ENCODE measurements at places on chromosomes 1 and 21.
A peak's percentile ranks its signal among the peaks of the same experiment; 100 is the strongest.

GRCh38 chr1:167094690-167095089, 815 bp downstream of the STYXL2 start:
- H3K27ac ChIP-seq, result no peak overlapping the region
- H3K4me3 ChIP-seq, result no peak overlapping the region
- peaks cover 13% of the 10 kb centered on the region for H3K27me3 ChIP-seq
- DNase-seq, result no peak
- no peaks in the 10 kb centered on the region for H3K36me3 ChIP-seq

DNA sequence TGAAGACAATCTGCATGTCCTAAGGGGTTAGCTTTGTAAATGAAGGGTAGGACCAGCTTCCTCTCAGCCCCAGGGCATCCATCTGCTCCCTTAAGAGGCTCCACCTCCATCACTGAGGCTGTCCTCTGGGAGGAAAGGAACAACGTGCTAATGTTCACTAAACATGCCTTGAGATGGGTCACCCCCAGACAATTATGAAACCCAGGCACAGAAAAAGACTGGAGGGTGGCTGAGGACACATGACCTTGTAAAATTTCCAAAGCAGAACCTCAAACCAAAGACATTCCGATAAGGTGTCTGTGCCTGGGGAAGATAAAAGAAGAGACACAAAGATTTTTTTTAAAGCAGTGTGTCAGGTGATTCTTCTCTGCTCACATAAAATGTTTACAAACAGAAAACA, 37.6 kb upstream of the ZNF124 start:
- H3K36me3 ChIP-seq, result no peaks in the 10 kb centered on the region
- peak; percentile 38 for DNase-seq
- H3K27me3 ChIP-seq, result no peaks in the 10 kb centered on the region
- peak overlapping the region; percentile 90 for H3K4me3 ChIP-seq
- no peak overlapping the region for H3K27ac ChIP-seq

- DNase-seq, result no peak
- H3K4me3 ChIP-seq, result no peak overlapping the region
- H3K36me3 ChIP-seq, result no peaks in the 10 kb centered on the region
- H3K27ac ChIP-seq, result no peak overlapping the region
Observed at GRCh38 chr1:60753036-60753900, 329.1 kb upstream of the NFIA start.

DNA sequence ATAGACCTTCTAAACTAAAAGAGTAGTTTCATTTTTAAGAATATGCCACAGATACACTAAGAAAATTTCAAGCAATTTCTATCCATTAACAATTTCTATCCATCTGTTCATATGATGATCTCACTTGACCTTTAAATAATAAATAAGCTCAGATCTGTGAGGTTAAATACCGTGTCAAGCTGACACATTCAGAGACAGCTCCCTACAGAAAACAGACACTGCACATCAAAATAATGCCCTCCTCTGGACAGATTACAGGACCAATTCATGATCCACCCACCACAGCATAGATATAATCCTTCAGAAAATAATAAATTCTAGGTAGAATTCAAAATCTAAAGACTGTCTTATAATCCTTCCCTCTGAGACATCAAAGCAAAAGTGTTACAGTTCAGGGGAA, 49.4 kb upstream of the SEC16B start:
- H3K4me1 ChIP-seq, result no peaks in the 10 kb centered on the region
- no peaks in the 10 kb centered on the region for H3K27me3 ChIP-seq
- H3K27ac ChIP-seq, result no peak overlapping the region

DNA sequence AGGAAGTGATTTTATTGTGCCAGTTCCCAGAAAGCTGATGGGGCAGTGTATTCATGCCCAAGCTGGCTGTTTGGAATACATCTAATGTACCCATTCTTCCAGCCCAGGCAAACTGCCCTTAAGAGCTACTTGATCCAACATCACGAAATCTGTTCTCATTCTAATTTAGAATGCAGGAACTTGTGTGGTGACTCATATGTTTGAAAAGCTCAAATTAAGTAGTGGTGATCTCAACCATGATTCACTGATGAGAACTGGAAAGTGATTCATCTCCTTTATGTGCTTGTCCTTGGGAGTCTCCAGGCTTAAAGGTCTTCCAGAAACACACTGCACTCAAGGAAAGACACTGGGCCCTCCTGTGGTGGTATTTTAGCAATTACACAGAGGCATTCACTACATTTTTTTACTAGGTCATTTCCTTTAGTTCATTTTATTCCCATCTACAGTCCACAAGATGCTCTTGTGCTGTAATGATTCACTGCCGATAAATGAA, 65.4 kb downstream of the RPE65 start:
- H3K4me3 ChIP-seq, result 0 out of 2 replicates have a peak overlapping the region, but pooled peaks have one; percentile 24
- DNase-seq, result peak; percentile 98
- no peaks in the 10 kb centered on the region for H3K27me3 ChIP-seq
- H3K36me3 ChIP-seq, result no peaks in the 10 kb centered on the region
- H3K27ac ChIP-seq, result peak overlapping the region; percentile 79

DNA sequence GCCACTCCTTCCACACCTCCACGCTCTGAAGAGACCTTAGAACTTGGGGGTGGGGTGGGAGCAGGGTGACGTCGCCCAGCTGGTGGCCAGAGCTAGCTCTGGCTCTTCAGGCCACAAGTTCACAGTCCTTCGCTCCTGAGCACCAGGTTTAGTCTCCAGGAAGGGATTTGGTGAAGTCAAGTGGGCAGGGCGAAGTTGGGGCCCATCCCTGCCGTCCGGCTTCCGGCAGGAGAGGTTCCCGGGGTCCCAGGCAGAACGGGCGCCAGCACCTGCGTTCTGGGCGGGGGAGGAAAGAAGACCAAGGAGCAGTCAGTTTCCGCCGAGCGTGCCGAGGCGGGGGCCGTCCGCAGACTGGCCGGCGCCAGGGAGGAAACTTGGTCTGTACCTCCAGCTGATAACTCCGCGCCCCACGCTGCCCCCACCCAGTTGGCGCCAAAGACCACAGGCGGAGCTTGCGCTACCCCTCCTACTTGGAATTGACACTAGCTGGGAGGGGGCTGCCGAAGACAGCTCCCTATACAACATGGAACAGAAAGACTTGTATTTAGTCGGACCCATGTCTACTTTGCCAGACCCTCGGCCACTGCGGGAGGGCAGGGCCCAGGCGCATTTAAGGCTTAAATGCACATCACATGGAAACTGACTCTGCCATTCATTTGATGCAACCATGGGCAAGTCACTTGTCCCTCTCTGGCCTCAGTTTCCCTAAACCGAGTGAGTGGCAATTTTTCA, 995 bp downstream of the ID3 start:
- peak overlapping the region; percentile 98 for H3K4me3 ChIP-seq
- peak; percentile 71 for DNase-seq
- peaks cover 62% of the 10 kb centered on the region for H3K4me1 ChIP-seq
- peak overlapping the region; percentile 100 for H3K27ac ChIP-seq
- peaks cover 7% of the 10 kb centered on the region for H3K36me3 ChIP-seq

DNA sequence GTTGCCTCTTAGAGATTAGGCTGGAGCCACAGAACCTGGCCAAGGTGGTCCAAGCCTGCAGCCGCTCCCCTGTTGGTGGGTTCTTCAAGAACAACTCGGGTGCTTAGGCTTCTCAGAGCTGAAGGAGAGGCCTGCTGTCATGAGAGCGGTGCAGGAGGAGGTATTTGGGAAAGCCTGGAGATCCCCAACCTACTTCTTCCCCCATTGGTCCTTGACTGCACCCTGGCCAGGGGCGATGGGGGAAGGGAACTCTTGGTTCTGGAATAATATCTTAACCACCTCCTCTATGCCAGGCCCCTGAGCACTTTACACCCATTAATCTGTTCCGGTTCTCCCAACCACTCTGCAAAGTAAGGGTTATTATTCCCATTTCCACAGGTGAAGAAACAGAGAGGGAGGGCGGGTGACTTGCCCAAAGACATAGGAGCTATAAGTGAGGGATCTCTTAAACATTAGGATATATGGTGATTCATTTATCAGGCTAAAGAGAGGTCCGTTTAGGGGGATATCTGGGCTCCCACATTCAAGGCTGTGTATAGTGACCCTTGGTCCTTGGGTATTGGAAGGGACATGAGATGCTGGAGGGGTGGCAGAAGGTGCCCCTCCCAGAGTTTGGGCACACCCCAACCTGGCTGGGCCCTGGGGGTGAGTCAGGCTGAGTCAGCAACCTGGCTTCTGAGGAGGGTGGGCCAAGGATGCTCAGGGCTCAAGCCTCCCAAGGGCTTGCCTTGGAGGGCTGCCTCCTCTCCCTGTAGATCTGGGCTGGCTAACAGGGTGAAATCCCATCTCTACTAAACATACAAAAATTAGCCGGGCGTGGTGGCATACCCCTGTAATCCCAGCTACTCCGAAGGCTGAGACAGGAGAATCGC, 5.2 kb downstream of the TRNP1 start:
- peak; percentile 77 for DNase-seq
- H3K4me1 ChIP-seq, result peaks cover 61% of the 10 kb centered on the region
- H3K36me3 ChIP-seq, result peaks cover 15% of the 10 kb centered on the region
- H3K27ac ChIP-seq, result peak overlapping the region; percentile 91
- H3K27me3 ChIP-seq, result no peaks in the 10 kb centered on the region

DNA sequence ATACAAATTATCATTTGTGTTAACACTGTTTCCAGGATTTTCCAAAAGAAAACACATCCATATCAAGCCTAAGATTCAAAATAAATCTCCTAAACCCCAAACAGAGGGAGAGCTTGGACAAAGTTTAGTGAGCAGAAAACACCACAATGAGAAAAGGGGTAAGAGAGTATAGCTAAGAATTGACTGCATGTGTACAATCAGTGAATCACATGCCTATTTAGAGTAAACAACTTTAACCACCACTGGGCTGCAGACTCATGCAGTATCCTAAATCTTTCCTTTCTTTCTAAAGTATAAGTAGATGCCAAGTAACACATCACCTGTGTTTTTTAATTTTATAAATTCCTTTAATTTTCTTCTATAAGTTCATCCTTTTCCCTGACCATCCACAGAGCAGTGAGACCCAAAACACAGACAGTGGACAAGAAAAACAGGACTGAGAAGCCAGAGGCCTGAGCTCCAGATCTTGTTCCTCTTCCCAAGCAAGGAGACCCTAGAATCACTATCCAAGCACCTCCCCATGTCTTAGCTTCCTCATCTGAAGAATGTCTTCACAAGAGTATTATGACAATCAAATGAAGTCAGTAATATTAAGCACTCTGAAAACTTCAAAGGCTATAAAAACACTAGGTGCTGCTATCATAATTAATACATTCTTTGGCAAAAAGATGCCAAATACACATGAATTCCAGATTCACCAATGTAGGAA, 93.1 kb downstream of the VAV3 start:
- no peaks in the 10 kb centered on the region for H3K27me3 ChIP-seq
- H3K27ac ChIP-seq, result no peak overlapping the region
- no peak overlapping the region for H3K4me3 ChIP-seq

GRCh38 chr1:93988634-93989350, 79.6 kb upstream of the GCLM start:
- H3K4me3 ChIP-seq, result 0 out of 2 replicates have a peak overlapping the region, but pooled peaks have one; percentile 3
- H3K4me1 ChIP-seq, result peaks cover 32% of the 10 kb centered on the region
- H3K27ac ChIP-seq, result peak overlapping the region; percentile 83

DNA sequence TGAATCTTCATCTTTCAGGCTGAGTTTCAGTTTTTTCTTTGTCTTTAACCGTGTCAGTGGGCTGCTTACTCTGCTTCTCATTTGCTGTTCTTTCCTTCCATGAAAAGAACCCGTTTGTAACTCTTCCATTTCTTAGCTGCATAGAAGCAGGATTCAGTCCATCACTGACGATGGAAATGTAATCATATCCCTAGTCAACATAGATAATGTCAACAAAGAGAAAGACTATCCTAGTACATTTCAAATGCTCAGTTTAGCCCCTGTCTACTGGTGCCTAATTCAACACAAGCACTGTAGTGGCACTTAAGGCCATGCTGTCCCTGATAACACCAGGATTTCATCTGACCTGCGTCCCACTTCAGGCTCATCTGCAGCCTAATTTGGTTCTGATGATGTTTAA, 376 bp downstream of the GBP1 start:
- no peaks in the 10 kb centered on the region for H3K27me3 ChIP-seq
- DNase-seq, result peak; percentile 24
- H3K27ac ChIP-seq, result peak overlapping the region; percentile 77
- H3K36me3 ChIP-seq, result no peaks in the 10 kb centered on the region

- no peak overlapping the region for H3K27ac ChIP-seq
- H3K36me3 ChIP-seq, result 0 out of 2 replicates have a peak, but pooled peaks cover 9% of the 10 kb centered on the region
- no peak overlapping the region for H3K4me3 ChIP-seq
- peak; percentile 79 for DNase-seq
- H3K4me1 ChIP-seq, result no peaks in the 10 kb centered on the region
Observed at GRCh38 chr1:170010443-170010842, 64.1 kb downstream of the KIFAP3 start.

- DNase-seq, result no peak
- no peaks in the 10 kb centered on the region for H3K36me3 ChIP-seq
- no peaks in the 10 kb centered on the region for H3K4me1 ChIP-seq
- no peak overlapping the region for H3K4me3 ChIP-seq
- H3K27me3 ChIP-seq, result no peaks in the 10 kb centered on the region
Observed at GRCh38 chr1:180918519-180918918, 5.8 kb downstream of the KIAA1614 start.

- H3K27ac ChIP-seq, result peak overlapping the region; percentile 7
- 0 out of 2 replicates have a peak overlapping the region, but pooled peaks have one; percentile 11 for H3K4me3 ChIP-seq
- DNase-seq, result peak; percentile 54
- H3K4me1 ChIP-seq, result peaks cover 12% of the 10 kb centered on the region
- no peaks in the 10 kb centered on the region for H3K27me3 ChIP-seq
Observed at GRCh38 chr1:172549621-172550280, 16.8 kb downstream of the SUCO start.

- peaks cover 48% of the 10 kb centered on the region for H3K4me1 ChIP-seq
- H3K4me3 ChIP-seq, result peak overlapping the region; percentile 93
- H3K27ac ChIP-seq, result peak overlapping the region; percentile 86
- H3K27me3 ChIP-seq, result no peaks in the 10 kb centered on the region
Observed at GRCh38 chr1:246566813-246567645, 773 bp downstream of the CNST start.

DNA sequence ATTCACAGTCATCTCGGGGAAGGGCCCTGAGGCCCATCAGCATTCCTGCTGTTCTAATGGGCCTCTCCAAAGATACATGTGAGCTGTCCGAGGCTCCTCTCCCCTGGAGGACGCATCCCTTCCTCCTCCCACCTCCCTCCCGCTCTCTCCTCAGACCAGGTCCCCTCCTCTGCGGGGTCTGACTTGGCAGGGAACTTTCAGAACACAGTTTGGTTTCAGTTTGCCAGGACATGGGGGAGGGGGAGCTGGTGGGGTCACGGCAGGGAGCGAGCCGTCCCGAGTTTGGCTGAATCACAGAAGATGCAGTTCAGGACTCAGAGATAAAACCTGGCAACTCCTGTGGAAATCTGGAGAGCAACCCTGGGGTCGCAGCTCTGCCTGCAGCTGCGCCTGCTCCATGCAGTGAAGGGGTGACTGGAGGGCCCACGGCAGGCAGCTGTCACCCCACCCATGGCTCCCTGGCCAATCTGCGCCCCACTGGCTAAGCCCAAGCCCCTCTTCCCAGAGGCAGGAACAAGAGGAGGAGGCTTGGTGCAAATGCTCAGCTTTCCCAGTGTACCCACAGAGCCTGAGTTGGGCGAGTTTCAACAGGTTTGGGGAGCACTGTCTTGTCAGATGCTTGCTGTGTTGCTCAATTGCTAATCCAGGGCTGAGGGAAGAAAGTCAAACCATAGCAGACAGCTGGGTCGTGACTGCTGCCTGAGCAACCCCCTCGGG, 5.7 kb downstream of the WNT4 start:
- DNase-seq, result no peak
- H3K4me1 ChIP-seq, result peaks cover 9% of the 10 kb centered on the region
- no peaks in the 10 kb centered on the region for H3K36me3 ChIP-seq
- H3K4me3 ChIP-seq, result no peak overlapping the region
- peaks cover 11% of the 10 kb centered on the region for H3K27me3 ChIP-seq
- no peak overlapping the region for H3K27ac ChIP-seq

Data from GM23248 (cell line).